Activated CD4-positive, alpha-beta T cell treated with anti-CD3 and anti-CD28 coated beads, Interleukin-2, amount 10 ng/mL, durations not matched to agents 7 days and 5 days (primary cell): ENCODE measurements at places on chromosomes 13 and 19. TPM values are rescaled to one million over a fixed set of nuclear protein-coding genes. Genes with fewer than 3 reads are reported as not detected.
A peak's percentile ranks its signal among the peaks of the same experiment; 100 is the strongest.

GRCh38 chr19:15200553-15201364 is at the start of gene NOTCH3:
TSS of gene NOTCH3 (minus strand) at chr19:15200995. CDS start at chr19:15200905, 90 bp downstream.
- peaks cover 9% of the 10 kb centered on the region for H3K4me1 ChIP-seq
- H3K27ac ChIP-seq: no peak within 1 kb of the TSS
- H3K27me3 ChIP-seq: peaks cover 53% of the 10 kb centered on the region
- no peak for DNase-seq
- H3K36me3 ChIP-seq: no peaks in the 10 kb centered on the region

DNA sequence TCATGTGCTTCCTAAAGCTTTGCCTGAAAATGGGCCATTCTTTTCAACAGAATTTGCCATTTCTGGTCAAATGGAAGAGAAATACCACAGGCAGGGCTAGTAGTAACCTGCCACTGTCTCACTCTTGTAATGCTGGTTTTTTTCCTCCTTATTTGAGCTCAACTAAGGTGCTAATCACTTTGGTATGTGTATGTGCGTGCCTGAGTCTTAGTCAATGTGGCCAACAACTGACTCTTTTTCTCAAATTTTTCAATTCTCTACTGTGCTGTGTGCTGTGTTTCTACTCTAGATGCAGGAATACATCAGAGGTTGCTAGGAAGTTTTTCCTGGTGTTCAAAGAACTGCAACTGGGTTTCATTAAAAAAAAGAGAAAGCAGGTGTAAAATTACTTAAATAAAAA is 870.2 kb downstream of the EFNB2 start:
- no peaks in the 10 kb centered on the region for H3K27me3 ChIP-seq
- H3K4me1 ChIP-seq: no peaks in the 10 kb centered on the region
- DNase-seq: no peak
- no peak overlapping the region for H3K4me3 ChIP-seq
- H3K27ac ChIP-seq: no peak overlapping the region
- no peaks in the 10 kb centered on the region for H3K36me3 ChIP-seq

DNA sequence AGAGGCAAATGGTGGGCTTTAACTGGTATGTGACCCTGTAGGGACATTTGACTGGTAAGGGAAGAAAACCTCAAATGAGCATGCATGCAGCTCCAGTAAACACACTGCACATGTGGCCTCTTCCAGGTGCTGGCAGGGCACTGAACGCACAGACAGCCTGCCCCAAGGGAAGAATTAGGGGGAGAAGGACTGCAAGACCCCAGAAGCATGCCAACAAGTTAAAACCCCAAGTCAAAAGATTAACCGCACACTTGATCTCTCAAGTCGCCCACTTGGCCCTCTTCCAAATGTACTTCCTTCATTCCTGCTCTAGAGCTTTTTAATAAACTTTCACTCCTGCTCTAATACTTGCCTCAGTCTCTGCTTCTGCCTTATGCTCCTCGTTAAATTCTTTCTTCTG is 46.9 kb upstream of the SLITRK1 start:
- H3K36me3 ChIP-seq: no peaks in the 10 kb centered on the region
- DNase-seq: no peak
- H3K27ac ChIP-seq: no peak overlapping the region
- H3K4me3 ChIP-seq: no peak overlapping the region
- no peaks in the 10 kb centered on the region for H3K4me1 ChIP-seq

Gene ZNF548
- total RNA-seq: 29.1 TPM

Gene GDF15
- total RNA-seq: not detected

GRCh38 chr13:98216135-98216565 is 39.1 kb upstream of the RNF113B start:
- no peak overlapping the region for H3K4me3 ChIP-seq
- no peaks in the 10 kb centered on the region for H3K27me3 ChIP-seq
- no peak for DNase-seq
- no peak overlapping the region for H3K27ac ChIP-seq

Gene EMC10
- total RNA-seq: 64.9 TPM

GRCh38 chr13:29684441-29684840 is 89.0 kb upstream of the SLC7A1 start:
- peaks cover 18% of the 10 kb centered on the region for H3K27me3 ChIP-seq
- DNase-seq: no peak
- no peaks in the 10 kb centered on the region for H3K4me1 ChIP-seq
- H3K27ac ChIP-seq: no peak overlapping the region
- H3K4me3 ChIP-seq: no peak overlapping the region

- peak; percentile 10 for DNase-seq
- peaks cover 39% of the 10 kb centered on the region for H3K27me3 ChIP-seq
- H3K4me3 ChIP-seq: peak overlapping the region; percentile 70
- no peaks in the 10 kb centered on the region for H3K36me3 ChIP-seq
Measured at GRCh38 chr19:7294558-7295212, 471 bp upstream of the INSR start.

DNA sequence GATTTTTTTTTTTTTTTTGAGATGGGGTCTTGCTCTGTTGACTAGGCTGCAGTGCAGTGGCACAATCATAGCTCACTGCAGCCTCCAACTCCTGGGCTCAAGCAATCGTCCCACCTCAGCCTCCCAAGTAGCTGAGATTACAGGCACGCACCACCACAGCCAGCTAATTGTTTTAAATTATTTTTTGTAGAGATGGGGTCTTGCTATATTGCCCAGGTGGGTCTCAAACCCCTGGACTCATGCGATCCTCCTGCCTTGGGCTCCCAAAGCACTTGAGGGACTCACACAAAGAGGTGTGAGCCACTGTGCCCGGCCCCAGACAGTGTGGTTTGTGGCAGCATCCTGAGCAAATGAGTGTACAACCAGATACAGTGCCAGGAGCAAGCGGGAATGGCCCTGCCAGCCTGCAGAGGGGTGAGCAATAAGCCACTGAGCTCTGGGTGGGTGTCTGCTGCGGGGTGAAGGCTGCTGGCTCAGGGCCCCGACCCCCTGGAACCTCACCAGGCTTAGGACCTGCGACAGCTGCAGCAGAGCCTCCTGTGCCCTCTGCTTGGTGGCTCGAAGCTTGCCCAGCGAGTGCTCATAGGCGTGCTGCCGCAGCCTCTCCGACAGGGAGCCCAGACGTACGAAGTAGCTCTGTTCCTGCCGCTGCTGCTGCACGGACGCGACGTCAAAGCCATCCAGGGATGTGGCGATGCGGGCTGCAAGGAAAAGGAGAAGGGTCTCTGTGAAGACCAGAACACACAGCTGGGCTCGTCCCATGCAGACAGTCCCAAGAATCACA is 15.9 kb upstream of the TICAM1 start:
- H3K36me3 ChIP-seq: peaks cover 4% of the 10 kb centered on the region
- peaks cover 3% of the 10 kb centered on the region for H3K4me1 ChIP-seq
- H3K27ac ChIP-seq: no peak overlapping the region

DNA sequence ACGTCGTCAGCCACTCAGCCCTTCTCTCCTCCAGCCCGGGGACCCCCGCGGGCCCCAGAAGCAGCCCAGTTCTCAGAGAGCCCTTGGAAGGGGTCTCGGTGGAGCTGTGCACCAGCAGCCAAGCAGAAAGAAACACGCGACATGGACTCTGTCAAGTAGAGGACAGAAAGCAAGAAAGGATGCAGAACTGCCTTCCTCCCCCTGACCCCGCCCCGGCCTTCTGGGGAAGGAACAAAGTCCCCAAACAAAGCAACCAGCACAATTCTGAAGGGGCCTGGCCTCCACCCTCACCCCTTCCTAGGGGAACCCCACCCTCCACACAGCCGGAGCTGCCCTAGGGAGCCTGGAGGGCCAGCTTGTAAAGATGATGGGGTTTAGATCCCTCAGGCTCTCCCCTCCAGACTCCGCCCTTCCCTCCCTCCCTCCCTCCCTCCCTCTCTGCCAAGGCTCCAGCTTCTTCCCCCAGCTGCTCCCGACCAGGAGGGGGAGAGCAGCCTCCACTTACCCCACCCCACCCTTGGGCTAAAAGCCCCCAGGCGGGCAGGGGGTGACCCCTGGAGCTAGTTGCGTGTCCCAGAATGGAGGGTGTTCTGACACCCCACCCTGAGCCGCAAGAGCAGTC is 7.8 kb downstream of the LYL1 start:
- H3K27me3 ChIP-seq: peaks cover 42% of the 10 kb centered on the region
- H3K27ac ChIP-seq: no peak overlapping the region
- H3K4me1 ChIP-seq: peaks cover 33% of the 10 kb centered on the region
- no peak for DNase-seq

GRCh38 chr13:26882731-26883130 is 122.1 kb upstream of the GPR12 start:
- no peak for DNase-seq
- H3K4me3 ChIP-seq: no peak overlapping the region
- H3K36me3 ChIP-seq: no peaks in the 10 kb centered on the region
- peaks cover 9% of the 10 kb centered on the region for H3K27me3 ChIP-seq

DNA sequence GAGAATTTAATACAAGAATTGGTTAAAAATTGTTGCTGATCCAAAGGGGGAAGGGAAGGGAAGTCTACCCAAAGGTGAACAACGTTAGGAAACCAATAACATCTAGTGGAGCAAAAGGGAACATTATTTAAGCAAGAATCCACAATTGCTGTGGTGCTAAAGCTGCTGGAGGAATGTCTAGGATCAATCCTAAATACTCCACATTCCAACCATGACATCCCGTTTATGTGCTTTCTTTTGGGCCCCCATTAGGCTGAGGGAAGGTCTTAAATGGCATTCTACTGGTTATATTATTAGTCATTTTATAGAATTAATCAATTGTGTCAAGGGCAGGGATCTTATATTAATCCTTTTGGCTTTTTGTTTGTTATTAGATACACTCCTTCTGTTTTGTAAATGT is 39.9 kb upstream of the VWA8 start:
- H3K4me1 ChIP-seq: peaks cover 2% of the 10 kb centered on the region
- no peak overlapping the region for H3K4me3 ChIP-seq
- H3K36me3 ChIP-seq: no peaks in the 10 kb centered on the region
- no peak overlapping the region for H3K27ac ChIP-seq
- peaks cover 17% of the 10 kb centered on the region for H3K27me3 ChIP-seq

DNA sequence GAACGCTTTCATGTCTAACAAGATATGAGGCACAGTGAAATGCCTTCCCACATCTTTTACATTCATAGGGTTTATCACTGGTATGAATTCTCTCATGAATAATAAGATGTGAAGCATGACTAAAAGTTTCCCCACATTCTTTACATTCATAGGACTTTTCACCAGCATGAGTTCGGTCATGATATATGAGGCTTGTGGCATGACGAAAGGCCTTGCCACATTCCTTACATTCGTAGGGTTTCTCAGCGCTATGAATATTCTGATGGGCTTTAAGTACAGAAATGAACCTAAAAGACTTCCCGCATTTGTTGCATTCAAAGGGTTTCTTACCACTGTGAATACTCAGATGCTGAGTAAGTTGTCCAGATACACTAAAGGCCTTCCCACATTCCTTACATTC is 21.3 kb downstream of the ZNF607 start:
- no peak overlapping the region for H3K27ac ChIP-seq
- DNase-seq: no peak
- H3K27me3 ChIP-seq: no peaks in the 10 kb centered on the region

Gene ATP8A2
- 0.22 TPM for total RNA-seq

- no peaks in the 10 kb centered on the region for H3K27me3 ChIP-seq
- no peaks in the 10 kb centered on the region for H3K36me3 ChIP-seq
- no peak for DNase-seq
- no peaks in the 10 kb centered on the region for H3K4me1 ChIP-seq
- no peak overlapping the region for H3K4me3 ChIP-seq
- no peak overlapping the region for H3K27ac ChIP-seq
Measured at GRCh38 chr13:35797991-35798390, 321.5 kb upstream of the MAB21L1 start.

DNA sequence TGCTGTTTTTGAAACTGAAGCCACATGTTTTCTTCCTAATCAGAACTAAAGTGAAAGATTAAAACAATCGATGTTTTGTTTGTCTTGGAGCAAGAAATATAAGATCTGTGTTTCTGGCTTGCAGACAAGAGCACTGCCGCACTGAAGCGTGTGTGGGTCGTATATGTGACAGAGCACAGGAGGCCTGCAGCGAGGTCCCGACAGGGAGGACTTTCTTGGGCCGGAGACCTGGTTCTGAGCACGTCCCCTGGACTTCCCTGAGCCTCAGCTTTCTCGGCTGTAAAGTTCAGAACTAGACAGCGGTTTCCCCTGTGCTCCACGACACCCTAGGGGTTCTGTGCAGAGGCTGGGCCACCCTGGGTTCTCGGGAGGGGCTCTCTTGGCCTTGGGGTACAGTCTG is 60.5 kb downstream of the GADD45B start:
- peaks cover 3% of the 10 kb centered on the region for H3K27me3 ChIP-seq
- H3K4me1 ChIP-seq: peaks cover 41% of the 10 kb centered on the region
- no peak overlapping the region for H3K4me3 ChIP-seq
- no peaks in the 10 kb centered on the region for H3K36me3 ChIP-seq

Gene ELANE
- total RNA-seq: not detected

GRCh38 chr13:20824762-20825476 is 51.2 kb upstream of the EEF1AKMT1 start:
- no peak for DNase-seq
- H3K27ac ChIP-seq: no peak overlapping the region
- no peaks in the 10 kb centered on the region for H3K27me3 ChIP-seq
- H3K36me3 ChIP-seq: peaks cover 2% of the 10 kb centered on the region

Gene PRSS57
- total RNA-seq: not detected

GRCh38 chr19:6766357-6767080 is 716 bp downstream of the SH2D3A start:
- H3K4me3 ChIP-seq: peak overlapping the region; percentile 89
- no peak for DNase-seq
- H3K27ac ChIP-seq: peak overlapping the region; percentile 93
- peaks cover 5% of the 10 kb centered on the region for H3K36me3 ChIP-seq
- no peaks in the 10 kb centered on the region for H3K27me3 ChIP-seq
- peaks cover 50% of the 10 kb centered on the region for H3K4me1 ChIP-seq

DNA sequence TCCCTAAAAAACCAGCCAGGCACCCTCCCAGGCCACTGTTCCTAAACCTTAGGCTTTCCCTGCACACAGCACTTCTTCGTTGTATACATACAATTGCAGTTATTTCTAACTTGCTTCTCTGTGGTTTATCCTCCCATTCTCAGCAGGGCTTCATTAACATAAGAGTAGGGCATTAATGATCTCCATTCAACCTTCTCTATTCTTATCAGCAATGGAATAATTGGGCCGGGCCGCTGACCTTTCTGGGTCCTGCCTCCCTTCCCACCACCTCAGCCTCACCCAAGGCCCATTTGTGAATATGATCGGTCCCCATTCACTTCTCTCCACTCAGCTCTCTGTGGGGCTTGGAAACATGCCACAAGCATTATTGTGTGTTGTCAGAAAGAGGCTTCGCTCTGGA is 184.2 kb downstream of the SUCLA2 start:
- H3K27ac ChIP-seq: no peak overlapping the region
- no peak overlapping the region for H3K4me3 ChIP-seq
- peaks cover 3% of the 10 kb centered on the region for H3K27me3 ChIP-seq
